ENCODE measurements at places on chromosomes 6 and 20.

DNA sequence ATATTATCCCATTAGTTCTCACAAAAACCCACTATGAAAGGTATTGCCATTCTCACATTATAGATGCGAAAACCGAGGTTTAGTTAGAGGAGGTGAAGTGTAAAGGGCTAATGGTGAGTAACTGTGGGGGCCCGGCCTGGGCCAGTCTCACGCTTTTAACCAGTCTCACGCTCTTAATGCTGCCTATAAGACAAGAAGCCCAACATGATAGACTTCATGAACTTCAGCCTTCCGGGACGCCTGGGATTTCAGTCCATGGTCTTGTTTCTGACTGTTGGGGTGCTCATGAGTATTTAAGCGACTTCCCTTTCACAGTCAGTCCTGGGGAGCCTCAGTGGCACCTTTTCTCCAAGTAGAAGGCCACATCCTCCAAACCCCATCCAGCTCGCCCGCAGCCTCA lies 31.7 kb downstream of the AGPAT4 start:
- no peak for DNase-seq

DNA sequence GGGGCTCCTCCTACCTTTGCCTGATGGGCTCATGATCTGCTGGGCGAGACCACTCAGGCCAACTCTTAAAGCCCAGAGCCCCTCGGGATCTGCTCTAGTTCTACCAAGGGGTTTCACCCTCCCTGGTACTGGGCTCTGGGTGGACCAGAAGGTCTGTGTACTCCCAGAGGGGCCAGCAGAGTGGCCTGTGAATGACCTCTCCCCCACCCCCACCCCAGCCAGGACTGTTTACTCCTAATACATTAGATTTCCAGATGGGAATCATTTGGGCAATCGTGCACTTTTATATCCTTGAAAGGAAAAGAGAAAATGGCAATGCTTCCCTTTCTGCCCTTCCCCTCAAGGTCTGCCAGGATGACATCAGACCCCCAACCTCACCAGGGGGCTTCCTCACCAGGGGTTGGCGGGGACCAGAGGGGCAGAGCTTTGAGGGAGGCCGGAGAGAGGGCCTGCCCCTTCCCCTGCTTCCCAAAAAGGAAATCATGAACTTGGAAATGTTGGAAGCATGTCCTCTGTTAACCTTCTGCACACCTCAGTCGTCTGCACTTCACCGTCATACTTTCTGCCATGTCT lies 37.1 kb upstream of the PMEPA1 start:
- DNase-seq, result no peak

DNA sequence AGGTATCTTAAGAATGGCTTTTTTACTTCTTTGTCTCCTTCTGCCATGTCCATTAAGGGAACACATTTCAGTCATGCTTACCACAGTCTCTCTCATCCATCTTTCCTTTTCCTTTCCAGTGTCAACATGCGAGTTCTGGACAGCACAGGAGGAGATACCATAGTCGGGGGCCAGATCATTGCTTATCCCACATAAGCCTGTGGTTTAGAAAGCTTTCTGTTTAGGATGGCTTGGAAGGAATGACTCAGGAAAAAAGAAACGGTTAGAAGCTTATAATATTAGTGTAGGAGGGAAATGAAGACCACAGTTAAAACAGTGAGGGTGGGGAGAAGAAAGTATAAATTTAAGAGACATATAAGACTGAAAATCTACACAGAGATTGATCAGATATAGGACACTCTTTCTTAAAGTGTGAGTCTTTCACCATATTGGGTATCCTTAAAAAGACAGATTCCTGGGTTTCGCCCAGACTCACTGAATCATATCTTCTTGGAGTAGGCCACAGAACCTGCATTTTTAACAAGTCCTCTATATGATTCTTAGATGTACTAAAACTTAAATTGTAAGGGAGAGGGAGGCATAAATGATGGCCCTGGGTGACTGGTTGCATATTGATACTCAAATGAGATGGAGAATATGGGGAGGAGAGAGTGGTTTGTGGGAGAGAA lies 36.1 kb downstream of the DSE start:
- no peak for DNase-seq

GRCh38 chr6:87244380-87244779 lies 78.0 kb upstream of the SMIM8 start:
- DNase-seq, result no peak

- DNase-seq, result no peak
Measured at GRCh38 chr6:169723991-169724493, 258 bp downstream of the PHF10 start.

DNA sequence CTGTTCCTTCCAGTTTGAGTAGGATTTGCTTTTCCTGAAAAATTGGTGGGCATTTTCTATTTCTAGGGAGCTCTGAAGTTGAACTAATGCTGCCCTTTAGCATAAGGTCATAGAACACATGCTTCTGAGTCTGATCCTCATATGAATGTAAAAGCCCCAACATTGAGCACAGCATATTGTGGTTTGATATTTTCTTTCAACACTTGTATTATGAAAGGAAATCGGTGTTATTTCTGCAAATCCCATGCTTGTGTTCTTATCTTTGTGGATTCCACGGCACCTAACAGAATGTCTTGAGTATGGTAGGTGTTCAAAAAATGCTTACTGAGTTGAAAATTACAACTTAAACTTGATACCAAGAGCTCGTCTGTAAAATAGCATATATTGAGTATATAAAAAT lies 85.8 kb downstream of the TRMT11 start:
- no peak for DNase-seq

- DNase-seq, result no peak
Measured at GRCh38 chr6:162219266-162219665, 508.3 kb downstream of the PRKN start.

DNA sequence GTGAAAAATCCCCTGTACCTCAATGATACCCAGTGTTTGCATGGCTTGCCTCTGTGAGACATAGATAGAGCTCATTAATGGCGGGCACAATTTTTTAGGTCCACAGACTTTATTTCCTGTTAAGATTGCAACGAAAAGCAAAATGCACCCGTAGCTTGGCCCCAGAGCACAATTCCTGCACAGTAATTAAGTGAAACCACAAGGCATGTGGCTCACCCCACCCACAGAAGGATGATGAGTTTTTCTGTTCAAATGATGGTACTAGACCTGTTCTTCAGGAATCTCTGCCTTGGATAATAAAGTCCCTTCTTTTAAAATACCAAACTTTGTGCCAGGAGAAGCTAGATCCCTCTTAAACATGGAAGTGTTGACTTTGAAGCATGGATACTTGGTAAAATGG lies 738.1 kb downstream of the QKI start:
- DNase-seq, result no peak

DNA sequence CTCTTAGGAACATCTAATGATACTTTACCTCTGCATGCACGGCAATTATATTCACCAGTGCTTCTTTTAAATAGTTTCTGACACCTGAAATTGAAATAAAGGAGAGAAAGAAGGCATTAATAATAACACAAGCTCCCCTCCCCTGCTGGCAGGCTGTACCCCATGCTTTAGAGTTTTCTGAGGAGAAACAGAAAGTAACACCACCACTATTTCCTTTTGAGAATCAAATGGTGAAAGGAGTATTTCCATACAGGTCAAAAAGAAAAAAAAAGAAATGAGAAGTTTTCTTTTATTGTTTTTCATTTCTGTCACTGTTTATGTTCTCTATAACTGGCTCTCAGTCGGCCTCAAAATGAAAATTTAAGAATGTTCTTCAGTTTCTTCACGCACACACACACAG lies 108.1 kb downstream of the IRF4 start:
- no peak for DNase-seq

- no peak for DNase-seq
Measured at GRCh38 chr6:109910571-109910970, 67.5 kb upstream of the GPR6 start.

GRCh38 chr6:167292301-167293087 lies 1.4 kb downstream of the UNC93A start:
- DNase-seq, result no peak

DNA sequence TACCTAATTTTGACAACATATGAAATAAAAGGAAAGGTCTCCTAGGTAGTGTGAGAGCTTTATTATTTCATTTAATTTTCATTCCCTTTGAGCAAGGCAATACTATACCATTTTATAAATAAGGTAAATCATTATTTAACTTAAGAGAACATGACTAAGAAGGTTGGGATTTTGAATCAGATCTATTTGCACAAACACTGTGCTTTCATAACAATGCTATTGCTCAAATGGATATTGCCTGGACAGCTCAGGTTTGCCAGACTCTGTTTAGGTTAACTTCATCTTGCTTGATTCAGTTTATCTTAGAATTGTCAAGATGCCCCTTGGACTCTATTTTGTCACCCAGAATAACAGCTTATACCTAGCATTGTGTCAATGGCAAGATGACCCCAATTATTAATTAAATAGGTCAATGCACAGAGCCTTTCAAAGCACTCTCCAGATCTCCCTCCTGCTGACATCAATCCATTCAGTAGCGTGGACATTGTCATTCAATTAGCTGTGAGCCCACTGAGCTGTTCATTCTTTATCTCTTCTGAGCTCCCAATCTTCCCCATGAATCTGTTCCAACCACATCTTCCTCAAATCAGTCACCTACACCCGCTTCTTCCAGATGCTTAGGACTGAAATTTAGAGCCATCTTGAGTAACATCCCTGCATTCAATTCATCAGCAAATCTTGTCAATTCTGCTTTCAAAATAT lies 42.1 kb upstream of the TMEM30A start:
- DNase-seq, result no peak

DNA sequence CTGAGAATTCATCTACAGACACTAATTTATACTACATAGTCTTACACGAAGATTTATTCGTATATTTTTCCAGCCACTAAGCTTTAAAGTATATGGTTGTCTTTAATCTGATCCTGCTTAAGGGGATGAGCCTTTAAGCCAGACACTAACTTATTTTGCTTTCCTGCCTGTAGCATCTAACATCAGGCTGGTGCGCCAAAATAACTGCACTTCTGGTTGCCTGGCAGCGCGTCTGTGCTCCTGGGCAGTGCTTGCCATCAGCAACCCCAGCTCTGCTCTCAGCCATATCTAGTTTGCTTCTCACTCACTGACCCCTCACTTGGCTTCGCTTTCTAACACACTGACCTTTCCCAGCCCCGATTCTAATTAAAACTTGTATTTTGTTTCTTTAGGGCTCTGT lies 21.8 kb downstream of the HMGCLL1 start:
- no peak for DNase-seq

- no peak for DNase-seq
Measured at GRCh38 chr20:48802647-48803046, 25.2 kb downstream of the PREX1 start.

- no peak for DNase-seq
Measured at GRCh38 chr6:79878142-79878748, 69.1 kb downstream of the ELOVL4 start.

GRCh38 chr20:17044891-17045290 lies 181.9 kb upstream of the PCSK2 start:
- no peak for DNase-seq

GRCh38 chr20:60269573-60270162 lies 311.4 kb downstream of the CDH26 start:
- DNase-seq, result no peak

DNA sequence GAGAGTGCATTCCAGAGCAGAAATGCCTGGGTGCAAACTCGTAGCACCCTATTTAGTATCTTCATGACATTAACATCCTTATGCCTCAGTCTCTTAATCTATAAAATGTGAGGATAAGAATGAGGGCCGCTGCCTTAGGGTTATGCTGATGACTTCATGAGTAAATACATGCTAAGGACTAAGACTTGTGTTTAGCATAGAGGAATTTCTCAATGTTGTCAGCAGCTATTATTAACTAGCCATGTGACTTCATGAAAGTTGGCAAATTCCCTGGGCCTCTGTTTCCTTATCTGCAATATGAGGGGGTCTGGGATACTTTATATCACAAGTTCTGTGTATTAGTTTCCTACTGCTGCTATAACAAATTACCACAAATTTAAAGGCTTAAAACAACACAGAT lies 108.1 kb upstream of the RIPOR2 start:
- no peak for DNase-seq

GRCh38 chr20:13101706-13102105 lies 92.9 kb downstream of the SPTLC3 start:
- DNase-seq, result no peak

DNA sequence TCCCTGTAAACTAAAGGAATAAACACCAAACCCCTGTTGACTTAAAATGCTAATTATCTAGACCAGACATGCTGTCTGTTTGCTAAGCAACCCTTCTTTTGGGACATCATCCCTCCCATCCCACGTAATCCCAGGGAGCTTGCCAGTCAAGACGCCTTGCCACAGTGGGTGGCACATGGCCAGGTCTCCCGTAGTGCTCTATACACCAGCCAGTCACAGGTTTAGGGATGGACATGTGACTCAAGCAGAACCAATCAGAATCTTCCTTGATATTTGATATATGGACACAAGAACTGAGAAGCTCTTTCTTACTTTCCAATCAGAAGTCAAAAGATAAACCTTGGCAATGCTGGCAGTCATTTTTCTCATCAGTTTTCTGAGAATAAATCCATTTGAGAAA lies 60.0 kb downstream of the CNKSR3 start:
- no peak for DNase-seq

- DNase-seq, result no peak
Measured at GRCh38 chr6:4682431-4683097, 93.6 kb upstream of the CDYL start.

- no peak for DNase-seq
Measured at GRCh38 chr20:24981282-24981681, 11.3 kb downstream of the APMAP start.

DNA sequence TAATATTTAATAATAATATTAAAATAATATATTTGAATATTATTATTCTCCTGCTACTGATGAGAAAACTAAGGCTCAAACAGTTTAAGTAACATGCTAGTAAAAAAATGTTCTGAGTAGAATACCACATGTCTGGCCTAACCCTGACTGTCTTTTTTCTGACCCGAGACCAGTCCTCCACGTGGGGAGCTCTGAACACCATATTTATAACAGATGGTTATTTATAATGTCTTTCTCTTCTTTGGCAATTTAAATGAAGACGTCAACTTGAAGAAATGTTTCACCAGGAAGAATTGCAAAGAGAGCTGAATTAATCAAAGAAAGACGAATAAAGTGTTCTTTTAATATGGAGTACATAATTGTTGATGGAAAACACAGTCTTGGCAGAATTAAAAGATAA lies 82.0 kb downstream of the SLC22A3 start:
- DNase-seq, result no peak

GRCh38 chr6:9428421-9429172 lies 986.3 kb downstream of the TFAP2A start:
- no peak for DNase-seq

DNA sequence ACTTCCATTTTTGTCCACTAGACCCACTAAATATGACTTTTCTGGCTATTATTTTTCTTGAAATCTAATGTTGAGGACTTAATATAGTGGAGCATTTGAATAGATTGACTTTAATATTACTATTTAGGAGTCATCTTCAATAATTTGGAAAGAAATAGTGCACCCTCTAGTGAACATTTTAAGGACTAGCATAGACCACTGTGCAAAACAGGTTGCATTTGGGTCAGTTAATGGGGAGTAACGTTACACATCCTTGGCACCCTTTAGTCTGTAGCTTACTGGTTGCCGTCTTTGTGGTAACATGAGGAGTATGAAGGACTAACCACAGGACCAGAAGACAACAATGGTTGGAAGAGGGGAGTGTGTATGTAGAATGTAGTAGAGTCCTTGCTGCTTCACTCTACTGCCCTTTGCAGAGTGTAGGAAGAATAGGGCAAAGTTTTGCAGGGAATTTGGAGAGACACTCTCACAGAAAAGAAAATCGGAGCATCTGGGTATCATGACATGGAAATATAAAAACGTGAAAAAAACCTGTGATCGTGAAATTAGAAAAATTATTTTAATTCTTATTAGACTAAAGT lies 25.2 kb downstream of the RFPL4B start:
- peak; percentile 18 for DNase-seq

GRCh38 chr20:11108102-11108810 lies 434.5 kb upstream of the JAG1 start:
- DNase-seq, result no peak
